ENCODE measurements at places on chromosomes 11 and 22. TPM values are rescaled to one million over a fixed set of nuclear protein-coding genes. Genes with fewer than 3 reads are reported as not detected.

OR51B2 gene
- polyA plus RNA-seq = not detected

GRCh38 chr11:93490996-93491618 is 52.1 kb downstream of the SMCO4 start:
- no peak for DNase-seq

DNA sequence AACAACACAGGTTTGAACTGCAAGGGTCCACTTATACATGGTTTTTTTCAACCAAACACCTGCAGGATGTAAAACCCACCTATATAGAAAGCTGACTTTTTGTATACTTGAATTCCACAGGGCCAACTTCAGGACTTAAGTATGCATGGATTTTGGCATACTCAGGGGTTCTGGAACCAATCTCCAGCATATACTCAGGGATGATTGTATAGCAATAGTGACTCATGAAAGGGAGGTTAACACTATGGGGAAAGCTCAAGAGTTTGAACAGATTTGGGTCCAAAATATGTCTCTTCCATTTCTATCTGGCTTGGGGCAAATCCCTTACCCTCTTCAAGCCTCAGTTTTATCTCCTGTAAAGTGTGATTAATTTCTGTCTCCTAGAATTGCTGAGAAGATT is 94.9 kb downstream of the MICAL2 start:
- no peak for DNase-seq

- DNase-seq = no peak
Observed at GRCh38 chr22:36287881-36288515, 35.1 kb downstream of the APOL1 start.

DNA sequence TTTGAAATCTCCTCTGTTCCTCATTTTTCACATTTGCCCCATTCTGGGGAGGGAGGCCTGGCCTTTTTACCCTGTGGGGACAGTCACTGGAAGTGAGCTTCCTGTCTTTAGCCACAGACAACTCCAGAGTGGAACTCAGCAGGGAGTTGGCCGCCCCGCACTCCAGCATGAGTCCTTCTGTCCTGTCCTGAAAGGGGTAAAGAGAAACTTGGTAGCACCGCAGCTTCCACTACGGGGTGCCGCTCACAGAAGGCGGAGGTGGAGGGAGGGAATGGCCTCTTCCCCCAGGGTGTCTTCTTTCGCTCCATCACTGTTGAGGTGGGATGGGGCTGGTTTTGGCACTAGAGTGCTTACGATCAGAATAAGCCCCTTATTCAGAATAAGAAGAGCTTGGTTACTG is 132.2 kb downstream of the ST3GAL4 start:
- no peak for DNase-seq

DNA sequence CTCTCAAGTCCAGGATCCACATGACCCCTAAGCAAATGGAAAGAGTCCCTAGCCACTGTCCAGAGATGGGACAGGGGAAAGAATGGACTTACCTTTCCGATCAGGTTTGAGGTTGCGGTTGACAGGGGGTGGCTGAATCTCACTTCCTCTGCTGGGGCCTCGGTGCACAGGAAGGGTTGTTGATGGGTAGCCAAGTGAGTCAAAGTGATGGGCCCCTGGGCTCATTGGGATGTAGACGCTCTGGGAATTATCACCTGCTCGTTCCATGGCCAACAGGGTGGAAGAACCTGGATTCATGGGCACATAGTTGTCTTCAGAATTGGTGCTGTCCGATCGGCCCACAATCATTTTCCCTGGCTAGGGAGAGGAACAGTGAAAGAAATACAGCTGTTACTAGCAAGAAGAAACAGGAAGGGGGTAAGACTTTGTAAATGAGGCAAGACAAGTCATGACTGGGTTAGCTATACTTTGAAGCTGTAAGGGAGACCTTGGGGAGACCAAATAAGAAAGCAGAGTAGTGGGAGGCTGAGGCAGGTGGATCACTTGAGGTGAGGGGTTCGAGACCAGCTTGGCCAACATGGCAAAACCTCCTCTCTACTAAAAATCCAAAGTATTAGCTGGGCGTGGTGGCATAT is 34.7 kb downstream of the USP35 start:
- no peak for DNase-seq

GRCh38 chr11:6400431-6401345 is 10.4 kb downstream of the SMPD1 start:
- no peak for DNase-seq

DNA sequence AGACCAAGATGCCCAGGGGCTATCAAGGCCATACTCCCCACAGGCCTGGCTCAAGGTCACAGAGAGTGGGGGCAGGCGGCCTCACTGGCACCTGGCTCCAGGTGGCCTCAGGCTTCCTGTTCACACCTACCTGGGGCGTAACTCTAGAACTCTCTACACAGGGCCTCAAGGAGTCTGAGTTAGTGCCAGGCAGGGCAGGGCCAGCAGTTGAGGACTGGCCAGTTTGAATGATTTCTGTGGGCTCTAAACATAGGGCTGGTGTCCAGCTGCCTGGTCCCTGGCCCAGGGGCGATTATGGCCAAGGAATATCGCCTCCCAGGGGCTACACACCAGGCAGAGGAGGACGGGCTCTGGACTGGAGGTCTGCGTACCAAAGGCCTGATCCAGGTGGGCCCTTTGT is 79.2 kb downstream of the WNT7B start:
- no peak for DNase-seq

DNA sequence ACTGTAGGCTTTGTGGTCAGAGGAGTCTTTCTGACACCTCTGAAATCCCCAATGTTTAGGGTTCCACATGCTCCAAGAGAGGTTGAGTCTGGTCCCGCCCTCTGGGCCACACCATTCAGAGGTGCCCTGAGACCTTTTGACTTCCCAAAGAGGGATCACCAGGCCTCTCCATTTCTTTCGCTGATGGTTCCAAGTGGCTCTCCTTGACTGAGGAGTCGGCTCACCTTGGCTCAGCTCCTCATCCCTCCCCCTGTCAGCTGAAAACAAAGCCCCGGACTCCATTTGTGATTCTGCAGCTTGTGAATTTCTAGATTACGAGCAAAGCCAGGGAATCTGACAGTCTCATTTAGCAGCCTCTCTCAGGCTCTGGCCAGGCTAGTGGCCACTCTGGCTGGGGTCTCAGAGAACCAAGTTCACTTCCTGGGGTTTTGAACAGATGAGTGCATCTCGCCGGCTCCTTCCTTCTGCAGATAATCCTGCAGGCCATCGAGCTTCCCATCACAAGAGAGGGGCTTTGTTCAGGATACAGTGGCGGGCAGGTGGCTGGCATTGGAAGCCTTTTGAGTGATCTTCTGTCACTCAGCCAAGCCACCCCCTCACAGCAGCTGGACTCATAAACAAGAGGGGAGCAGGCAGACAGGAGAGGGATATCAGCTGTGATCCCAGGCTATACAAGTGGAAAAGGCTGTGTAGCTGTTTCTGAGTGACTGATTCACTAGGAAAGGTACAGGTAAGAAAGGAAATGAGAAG is 102.9 kb downstream of the TRIM29 start:
- DNase-seq = peak; percentile 50

APLNR gene
- polyA plus RNA-seq = 110 TPM

GRCh38 chr11:67347964-67348749 is 5.2 kb downstream of the POLD4 start:
- no peak for DNase-seq

- DNase-seq = no peak
Observed at GRCh38 chr22:48500471-48501230, 1327.0 kb downstream of the BRD1 start.

DNA sequence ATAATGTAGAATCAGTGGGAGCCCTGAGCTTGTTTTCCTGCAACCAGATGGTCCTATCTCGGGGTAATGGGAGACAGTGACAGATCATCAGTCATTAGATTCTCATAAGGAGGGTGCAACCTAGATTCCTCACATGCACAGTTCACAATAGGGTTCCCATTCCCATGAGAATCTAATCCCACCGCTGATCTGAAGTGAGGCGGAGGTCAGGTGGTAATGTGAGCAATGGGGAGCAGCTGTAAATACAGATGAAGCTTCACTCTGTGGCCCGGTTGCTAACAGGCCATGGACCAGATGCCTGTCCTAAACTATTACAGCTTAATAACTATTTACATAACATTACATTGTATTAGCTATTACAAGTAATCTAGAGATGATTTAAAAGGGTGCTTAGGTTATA is 17.0 kb downstream of the DIXDC1 start:
- DNase-seq = no peak

- no peak for DNase-seq
Observed at GRCh38 chr11:14503023-14503422, 3.4 kb upstream of the COPB1 start.
